ENCODE measurements at places on chromosomes 1 and 21.

- no peak for DNase-seq
Measured at GRCh38 chr1:7482077-7482476, 289.0 kb upstream of the VAMP3 start.

- no peak for DNase-seq
Measured at GRCh38 chr1:154867064-154867825, 2.8 kb downstream of the KCNN3 start.

DNA sequence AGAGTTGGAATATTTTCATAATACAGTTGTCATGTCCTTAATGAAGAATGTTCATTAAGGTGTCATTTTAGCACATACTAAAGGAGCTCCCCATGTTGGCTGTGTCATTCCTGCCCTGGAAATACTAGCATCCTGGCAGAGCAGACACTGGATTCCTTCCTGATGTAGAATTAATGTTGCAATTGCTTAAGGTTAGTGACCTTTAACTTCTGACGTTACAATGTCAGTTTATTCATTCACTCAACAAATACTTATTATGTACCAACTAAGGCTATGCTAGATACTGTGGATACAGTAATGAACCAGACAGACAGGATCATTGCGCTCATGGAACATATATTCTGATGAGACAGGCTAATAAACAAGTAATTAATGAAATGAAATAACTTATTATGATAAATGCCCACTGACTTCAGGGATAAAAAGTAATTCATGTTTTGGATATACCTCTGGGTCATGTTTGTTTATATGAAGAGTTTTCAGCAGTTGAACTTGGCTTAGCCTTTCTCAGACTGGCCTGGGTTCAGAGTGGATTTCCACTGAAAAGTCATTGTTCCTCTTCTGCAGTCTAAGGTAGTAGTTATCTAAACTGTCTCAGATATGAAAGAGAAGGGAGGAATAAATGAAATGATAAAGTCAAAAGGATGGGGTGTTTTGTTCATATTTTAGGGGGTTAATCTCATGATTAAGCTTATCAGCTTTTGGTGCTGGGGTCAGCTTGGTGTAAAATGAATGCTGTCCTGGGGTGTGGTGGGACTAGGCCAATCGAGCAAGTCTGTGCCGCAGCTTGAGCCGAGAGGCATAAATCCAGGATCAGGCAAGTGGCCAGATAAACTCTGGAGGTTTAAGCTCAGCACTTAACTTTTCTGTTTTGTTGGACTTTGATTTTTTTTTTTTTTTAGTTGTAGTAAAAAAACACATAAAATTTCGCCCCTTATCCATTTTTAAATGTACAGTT, 43.3 kb upstream of the KCNQ4 start:
- DNase-seq = no peak

DNA sequence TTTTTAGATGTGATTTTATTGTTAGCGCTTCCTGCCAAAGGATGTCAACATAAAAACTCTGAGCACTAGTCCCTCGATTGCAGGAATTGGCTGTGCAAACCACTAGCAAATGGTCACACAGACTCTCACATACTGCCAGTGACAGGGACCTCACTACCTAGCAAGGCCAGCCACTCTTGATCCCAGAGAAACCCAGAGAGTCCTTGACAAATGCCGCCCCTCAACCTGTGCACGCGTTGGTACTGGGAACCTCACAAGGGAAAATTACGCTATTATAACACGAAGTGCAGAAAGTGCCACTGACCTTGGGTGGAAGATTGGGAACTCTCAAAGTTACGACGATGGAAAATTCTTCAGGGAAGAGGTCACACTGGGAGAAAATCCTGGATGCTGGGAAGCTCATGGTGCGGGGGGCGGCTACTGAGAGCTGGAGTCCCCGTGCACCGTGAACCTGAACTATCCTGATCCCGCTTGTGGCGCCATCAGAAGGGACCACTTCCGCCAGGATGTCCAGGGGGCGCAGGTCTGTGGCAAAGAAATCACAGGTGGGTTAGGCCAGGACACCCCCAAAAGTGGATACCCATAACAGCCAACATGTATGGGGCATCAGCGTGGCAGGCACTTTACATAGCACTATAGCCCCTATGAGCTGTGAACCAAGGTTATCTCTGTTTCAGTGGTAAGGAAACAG, 5.9 kb upstream of the KRTAP10-4 start:
- DNase-seq = no peak

GRCh38 chr1:46041551-46041950, 90.9 kb downstream of the PIK3R3 start:
- DNase-seq = no peak

- no peak for DNase-seq
Measured at GRCh38 chr1:10866321-10867093, 70.1 kb upstream of the CASZ1 start.

DNA sequence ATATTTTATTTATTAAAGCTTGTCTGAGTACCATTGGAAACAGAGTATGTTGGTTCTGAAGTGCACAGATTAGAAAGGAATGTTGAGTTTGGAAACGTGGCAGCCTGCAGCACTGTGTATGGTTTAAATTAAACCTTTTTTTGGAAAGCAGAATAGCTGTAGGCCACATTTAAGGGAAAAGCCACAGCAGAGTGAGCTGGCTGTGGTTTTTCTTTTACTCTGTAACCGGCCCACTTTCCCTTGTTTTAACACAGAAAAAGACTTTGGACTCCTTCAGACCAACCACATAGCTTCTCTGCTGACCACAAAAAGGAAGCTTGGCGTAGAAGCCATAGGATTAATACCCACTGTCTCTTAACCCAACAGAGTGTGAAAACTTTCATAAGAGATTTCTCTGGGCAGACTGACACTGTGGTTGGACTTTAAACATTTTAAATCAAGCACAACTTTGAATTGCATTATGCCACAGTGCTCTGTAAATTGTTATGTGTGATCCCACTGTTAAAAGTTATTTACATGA, 75.2 kb downstream of the NFIA start:
- DNase-seq = no peak

DNA sequence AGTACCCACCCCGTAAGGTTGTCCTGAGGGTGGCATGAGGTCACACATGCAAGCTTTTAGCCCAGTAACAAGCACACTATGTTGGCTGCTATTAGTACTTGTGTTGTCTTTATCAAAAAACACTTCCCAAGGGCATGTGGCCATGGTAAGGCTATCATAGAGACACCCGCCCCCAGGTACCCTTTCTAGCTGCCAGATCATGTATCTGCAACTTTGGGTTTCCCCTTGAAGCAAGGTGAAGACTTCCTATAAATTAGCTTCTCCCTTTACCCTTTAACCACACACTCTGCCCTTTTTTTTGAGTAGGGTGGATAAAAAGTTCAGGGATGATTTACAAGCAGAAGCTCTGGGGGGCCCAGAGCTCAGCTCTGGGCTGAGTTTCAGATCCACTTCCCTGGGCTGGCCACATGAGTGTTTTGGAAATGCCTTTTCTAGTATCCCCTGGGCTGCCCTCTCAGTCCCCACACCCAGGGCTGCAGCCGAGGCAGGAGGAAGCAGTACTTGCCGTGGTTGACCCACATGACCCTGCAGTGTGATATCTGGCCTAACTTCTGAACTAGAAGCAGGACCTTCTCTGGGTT, 2.0 kb downstream of the ZDHHC18 start:
- DNase-seq = no peak

GRCh38 chr1:40899230-40899870, 37.2 kb upstream of the CITED4 start:
- no peak for DNase-seq

DNA sequence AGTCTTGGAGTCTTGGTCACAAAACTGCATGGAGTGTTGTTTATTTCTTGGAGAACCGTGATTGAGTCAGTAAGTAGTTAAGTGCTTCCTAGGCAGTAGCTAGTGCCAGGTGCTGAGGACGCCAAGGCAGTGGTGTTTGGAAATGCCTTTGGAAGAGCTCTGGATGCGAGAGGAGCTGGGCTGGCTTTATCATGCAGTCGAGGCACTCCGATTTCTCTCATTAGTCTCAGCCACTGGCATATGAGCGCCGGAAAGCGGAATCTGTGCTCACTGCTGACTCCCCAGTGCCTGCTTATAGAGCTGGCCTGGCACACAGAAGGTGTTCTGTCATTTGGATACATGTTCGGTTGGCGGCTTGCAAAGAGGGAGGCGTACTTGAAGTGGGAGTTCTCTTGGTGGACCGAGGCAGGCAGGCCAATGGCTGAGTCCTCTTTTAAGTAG, 3.6 kb downstream of the TENT5C start:
- DNase-seq = no peak

GRCh38 chr1:237058470-237058869, 16.5 kb downstream of the RYR2 start:
- DNase-seq = no peak

GRCh38 chr21:45800339-45801080, 157.0 kb downstream of the PCBP3 start:
- DNase-seq = no peak

DNA sequence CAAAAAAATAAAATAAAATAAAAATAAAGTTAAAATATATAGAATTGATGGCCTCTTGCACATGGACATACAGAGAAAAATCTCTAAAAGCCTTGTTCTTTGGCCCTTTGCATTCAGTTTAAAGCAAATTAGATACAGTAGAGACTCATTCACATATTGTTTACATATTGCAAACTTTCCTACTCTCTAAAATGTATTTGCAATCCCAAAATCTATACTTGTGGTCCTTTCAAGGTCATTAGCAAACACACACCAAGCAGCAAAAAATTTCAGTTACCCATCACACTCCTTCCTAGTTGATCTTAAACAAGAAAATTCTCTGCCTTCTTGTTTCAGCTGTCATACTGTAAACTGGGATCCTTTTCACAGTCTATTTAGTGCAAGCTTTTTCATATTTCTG, 61.0 kb upstream of the SLC44A3 start:
- DNase-seq = no peak

- DNase-seq = no peak
Measured at GRCh38 chr1:180116964-180117763, 37.5 kb upstream of the QSOX1 start.

DNA sequence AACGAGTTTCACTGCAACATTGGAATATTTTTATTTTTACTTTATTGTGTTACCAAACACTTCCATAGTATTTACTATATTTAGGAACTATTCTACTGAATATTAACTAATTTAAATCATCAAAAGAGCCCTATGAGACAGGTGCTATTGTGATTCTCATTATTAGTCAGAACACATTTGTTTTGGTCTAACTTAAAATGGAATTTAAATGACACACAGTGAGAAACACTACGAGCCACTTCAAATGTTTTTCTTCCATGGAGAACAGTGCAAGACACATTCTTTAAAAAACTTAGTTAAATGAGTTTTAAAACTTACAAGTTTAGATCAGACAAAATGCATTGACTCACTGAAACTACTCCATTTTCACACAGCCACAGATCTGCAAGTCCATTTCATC, 6.6 kb upstream of the TRAF3IP3 start:
- DNase-seq = no peak

GRCh38 chr1:227961651-227962466, 14.1 kb upstream of the WNT9A start:
- DNase-seq = no peak

- DNase-seq = no peak
Measured at GRCh38 chr1:154485910-154486496, 16.0 kb upstream of the TDRD10 start.

GRCh38 chr1:8032366-8032910, 6.3 kb upstream of the ERRFI1 start:
- DNase-seq = no peak

DNA sequence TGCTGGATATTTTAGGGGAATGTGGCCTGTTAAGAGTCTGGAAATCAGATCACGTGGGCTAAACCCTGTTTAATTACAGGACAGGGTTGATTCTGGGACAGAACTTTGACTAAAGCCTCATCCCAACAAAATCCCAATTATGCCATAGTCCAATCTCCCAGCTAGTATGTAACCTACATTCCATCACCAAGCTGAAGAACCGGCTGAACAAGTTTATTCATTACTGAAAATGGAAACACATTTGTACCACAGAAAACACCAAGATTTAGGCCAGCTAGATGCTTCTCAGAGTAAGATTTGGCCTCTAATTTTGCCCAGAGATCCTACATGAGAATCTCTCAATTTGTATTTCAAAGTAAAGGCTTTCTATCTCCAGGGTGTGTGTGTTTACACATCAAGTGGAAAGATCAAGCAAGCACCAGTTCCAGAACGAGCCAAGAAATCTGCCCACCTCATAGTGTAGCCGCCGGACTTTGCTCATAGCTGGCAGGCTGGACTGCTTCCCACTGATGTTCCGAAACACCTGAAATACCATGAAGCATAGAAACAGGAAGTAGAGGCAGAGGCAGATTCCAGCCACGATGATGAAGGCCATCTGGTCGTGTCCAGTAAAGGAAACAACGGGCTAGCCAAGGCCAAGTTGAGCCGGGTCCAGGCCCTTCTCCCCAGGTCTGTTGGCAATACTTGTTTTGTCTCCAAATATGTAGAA, 86.8 kb downstream of the WLS start:
- no peak for DNase-seq

DNA sequence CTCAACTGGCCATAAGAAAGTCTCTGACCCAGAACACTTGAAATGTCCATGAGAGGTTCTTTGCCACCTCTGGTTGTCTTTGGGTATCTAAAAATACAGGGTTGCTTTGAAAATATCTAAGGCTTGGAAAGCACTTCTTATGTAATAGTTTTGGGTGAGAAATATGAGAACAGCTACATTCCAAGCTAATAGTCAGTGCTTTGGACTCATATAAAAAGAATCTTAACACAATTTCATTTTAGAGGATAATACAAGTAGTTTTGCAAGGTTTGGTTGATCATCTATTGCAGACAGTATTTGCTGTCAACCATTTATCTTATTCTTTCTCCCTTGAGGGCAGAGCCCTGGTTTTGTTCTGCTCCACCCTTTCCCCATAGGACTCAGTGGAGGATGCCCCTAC, 207.5 kb downstream of the KCNK2 start:
- DNase-seq = no peak

DNA sequence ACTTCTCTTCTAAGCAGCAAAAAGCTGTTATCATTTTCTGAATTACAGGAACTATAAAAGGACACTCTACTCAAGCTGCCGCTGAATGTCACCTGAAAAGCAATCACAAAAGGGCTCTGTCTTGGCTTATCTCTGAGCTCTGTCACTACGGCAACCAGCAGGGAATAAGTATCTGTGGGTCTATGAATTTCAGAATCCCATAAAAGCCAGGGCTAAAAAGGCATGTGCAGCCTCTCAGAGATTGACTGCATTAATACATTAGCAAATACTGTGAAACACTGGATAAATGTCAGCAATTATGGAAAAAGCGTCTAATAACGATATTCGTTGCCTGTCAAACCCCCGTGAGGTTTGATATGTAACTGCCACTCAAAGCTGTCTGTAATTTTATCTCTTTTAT, 210.2 kb upstream of the DMRTA2 start:
- DNase-seq = no peak

DNA sequence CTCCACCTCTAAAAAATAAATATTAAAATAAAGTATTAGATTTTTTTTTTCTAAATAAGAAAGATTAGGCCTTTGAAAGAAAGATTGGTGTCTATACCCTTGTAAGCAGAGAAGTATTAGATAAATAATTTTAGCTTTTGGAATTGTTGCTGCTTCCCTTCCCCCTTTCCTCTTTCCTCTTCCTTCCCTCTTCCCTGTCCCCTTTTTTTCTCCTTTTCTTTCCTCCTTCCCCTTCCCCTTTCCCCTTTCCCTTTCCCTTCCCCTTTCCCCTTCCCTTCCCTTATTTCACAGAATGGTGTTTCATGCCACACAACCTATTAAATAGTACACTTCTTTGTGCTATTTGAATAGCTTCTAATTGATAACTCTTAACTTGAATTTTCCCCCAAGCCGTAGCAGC, 69.8 kb upstream of the QSOX1 start:
- DNase-seq = no peak

- DNase-seq = no peak
Measured at GRCh38 chr1:34165422-34165921, 442 bp upstream of the CSMD2 start.
